ENCODE measurements at places on chromosomes 4 and X.
A peak's percentile ranks its signal among the peaks of the same experiment; 100 is the strongest.

DNA sequence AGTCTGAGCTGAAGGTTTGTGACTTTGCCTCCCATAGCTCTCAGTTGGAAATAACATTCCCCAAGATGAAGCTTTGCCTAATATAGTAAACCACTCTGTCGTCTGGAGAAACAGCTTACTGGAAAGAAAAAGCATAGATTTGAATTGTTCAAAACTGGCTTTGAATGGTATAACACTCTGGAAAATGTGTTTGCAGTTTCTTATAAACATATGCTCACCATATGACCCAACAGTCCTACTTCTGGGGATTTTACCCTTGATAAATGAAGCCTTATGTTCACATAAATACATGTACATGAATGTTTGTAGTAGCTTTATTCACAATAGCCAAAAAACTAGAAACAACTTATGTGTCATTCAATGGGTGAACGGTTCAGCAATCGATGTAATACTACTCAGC, 10.2 kb downstream of the VEGFD start:
- no peak for DNase-seq

DNA sequence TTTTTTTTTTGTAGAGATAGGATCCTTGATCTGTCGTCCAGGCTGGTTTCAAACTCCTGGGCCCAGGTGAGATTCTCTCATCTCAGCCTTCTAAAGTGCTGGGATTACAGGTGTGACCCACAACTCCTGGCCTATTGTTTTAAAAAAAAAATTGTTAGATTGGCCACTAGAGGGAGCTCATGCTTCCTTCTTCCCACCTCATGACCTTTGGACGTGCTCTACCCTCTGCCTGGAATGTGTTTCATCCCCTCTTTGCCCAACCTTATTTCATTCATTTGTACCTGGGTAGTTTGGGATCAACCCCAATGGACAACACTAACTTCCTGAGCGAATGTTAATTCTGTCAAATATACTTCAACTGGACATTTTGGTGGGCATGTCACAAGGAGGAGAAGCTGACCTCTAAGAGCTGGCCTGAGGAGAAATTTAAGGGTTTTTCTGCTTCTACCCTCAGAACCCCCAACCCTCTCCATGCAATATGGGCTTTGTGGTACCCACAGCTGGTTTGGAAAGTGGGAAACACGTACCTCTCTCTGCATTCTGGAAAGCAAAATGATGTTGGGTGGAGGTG, 6.4 kb downstream of the PPEF2 start:
- DNase-seq: peak; percentile 20

- no peak for DNase-seq
Observed at GRCh38 chr4:41632481-41633073, 94.6 kb downstream of the LIMCH1 start.

DNA sequence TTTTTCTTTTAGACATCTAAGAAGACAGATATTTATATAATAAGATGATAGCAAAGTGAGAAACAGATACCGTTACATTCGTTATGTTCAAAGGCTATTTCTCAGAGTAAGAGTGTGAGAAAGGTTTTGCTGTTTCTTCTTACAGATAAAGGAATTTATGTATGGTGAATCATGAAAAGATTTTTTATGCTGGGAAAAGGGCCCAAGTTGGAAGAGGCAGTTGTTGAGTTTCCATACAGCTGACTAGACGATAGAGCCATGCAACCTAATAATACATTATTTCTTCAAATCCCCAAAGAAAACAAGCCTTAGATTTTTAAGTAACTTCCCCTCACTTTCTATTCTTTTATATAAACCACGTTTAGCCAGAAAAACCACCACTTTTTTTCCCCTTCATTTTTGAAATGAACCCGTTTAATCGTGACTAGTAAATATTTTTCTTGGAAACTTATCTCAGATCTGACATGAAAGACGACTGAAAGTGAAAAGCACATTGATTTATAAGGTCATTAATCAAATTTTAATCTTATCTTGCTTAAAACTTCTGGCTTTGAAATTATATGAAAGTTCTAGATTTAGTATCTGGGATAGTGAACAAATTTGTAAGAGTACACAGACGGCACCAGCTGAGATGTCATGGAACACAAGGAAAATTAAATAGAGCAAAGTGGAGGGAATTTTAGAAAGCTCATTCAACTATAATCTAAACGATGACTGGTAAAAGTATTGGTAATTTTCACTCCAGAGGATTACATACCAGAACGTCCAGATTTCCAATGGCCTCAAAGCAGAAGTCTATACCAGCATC, 10.9 kb downstream of the ADH6 start:
- no peak for DNase-seq

DNA sequence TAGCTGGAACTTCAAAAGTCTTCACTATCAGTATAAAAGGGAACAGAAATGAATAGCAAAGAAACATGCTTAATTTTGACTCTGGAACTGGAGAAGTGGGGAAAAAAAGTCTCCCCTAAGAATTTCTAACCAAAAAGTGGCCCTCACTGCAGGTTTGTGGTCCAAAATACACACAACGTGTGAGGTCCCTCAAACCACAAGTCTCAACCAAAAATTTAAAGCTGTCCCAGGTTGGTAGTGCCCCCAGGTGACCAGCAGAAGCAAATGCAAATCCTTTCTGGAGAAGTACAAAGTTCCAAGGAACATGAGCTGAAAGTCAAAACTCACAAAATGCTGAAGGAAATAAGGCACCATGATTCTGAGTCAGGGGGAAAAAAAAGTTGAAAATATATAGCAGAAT, 23.6 kb upstream of the VAMP7 start:
- no peak for DNase-seq

GRCh38 chr4:152234571-152234970, 301.3 kb downstream of the FBXW7 start:
- DNase-seq: no peak

- DNase-seq: no peak
Observed at GRCh38 chrX:152899111-152899873, 1.4 kb downstream of the ZNF185 start.

DNA sequence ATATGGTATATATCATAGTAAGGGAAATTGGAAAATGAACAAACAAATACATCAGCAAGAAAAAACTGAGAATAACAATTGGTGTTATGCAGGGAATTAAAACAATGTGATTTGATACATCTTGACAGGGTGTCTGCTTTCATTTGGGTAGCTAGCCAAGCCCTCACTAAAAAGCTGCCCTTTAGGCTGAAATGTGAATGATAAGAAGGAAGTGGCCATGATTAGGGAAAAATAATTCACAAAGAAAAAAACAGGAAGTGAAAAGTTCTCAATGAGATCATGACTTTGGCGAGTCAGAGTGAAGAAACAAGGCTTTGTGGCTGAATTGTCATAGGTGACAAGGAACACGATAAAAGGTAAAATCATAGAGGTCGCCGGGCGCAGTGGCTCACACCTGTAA, 675.8 kb upstream of the SLIT2 start:
- no peak for DNase-seq

DNA sequence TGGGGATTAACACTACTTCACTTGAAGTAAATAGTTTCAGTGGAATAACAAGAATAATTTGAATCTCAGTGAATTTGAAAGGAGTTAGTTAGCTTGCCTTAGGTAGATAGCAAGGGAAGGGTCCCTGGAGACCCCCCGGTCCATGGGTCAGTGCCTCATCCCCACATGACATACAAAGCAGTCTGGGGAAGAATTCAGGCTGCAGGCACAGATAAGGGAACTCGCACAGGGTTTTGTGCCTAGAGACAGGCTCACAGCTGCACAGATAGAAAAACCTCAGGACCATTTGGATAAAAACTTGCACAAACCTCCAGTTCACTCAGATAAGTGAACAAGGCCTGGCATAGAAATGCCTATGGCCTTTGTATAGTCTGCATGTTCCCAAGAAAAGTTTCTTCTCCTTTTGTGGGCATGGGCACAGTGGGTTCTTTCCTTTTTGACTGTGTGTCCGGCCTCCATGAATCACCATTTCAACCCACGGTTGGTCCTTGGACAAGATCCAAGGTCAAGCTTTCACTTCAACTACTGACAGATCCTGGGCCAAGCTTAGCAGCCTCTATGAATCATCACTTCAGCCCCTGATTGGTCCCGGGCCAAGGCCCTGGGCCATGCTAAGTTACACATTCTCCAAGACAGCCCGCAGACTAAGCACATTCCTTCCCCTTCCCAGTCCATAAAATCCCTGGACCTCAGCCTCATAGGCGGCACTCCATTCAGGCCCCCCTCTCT, 108.3 kb upstream of the KLHL4 start:
- DNase-seq: no peak

- DNase-seq: no peak
Observed at GRCh38 chrX:132365490-132365889, 123.3 kb downstream of the MBNL3 start.

DNA sequence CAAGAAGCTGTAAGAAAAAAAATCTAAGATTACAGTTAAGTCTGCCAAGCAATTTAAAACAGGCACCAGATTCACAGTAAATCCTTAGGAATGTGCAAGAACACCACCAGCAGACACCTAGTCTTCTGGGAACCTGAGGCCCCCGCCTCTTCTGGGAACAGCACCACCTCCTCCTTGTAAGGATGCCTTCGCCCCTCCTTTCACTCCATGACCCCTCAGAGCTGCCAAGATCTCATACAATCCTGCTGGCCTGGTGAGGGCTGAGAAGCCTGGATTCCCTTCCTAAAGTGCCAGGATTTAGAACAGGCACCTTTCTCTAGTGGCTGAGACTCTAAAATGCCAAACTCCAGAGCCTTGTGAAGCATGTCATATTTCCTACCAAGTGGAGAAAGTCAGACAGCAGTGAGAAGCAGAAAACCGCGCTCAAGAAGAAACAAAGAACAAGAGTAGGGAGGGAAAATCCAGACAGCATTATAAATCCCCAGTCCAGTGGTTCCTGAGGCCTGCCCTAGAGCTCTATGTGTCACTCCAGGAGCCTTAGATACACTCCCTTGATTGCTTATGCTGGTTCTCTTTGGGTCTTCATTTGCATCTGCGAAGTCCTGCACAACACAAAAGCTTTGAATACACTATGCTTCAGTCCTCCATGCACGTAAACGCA, 166.4 kb downstream of the TSPAN5 start:
- no peak for DNase-seq

- no peak for DNase-seq
Observed at GRCh38 chrX:84189125-84189524, 1.1 kb upstream of the RPS6KA6 start.

GRCh38 chrX:96685210-96686099, 813 bp downstream of the DIAPH2 start:
- peak; percentile 54 for DNase-seq

- no peak for DNase-seq
Observed at GRCh38 chrX:1564750-1565683, 26.4 kb upstream of the AKAP17A start.

- DNase-seq: no peak
Observed at GRCh38 chr4:133150486-133151340, 1.6 kb downstream of the PCDH10 start.

DNA sequence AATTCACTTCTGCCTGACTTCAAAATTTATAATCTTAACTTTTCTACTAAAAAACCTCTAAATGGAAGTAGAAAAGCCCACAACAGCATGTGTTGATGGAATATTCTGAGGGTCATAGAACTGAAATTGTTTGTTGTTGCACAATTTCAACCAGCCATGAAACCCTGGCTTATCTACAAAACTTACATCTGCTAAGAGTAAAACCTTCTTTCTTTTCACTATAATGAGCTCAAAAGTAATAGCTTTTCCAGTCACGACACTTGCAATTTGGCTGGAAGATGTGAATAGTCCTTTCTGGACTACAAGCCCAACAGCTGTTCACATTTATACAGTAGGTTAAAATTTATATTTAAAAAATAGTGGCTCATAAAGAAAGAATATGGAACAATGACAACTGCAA, 250.0 kb downstream of the GPAT3 start:
- DNase-seq: no peak

DNA sequence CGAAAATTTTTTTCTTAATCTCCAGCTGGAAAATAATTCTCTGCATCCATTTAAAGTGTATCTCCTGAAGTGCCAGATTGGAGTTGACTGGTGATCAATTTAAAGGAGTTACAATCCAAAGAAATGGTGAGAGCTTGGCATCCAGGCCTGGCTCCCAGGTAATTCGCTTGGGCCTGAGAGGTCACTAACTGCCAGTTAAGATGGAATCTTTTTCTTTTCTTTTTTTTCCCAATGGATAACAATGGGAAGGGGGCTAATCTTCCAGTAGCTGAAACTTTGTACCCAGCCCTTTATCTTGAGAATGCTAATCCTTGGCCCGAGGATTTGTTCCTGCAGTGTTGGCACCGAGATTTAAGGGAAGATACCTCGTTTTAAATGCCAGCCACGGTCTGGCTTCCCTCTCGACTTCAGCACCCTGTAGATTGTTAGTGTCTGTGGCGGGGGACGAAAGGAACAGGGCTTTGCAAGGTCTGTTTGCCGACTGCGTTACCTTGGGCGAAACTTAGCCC, 13.3 kb upstream of the PITX2 start:
- no peak for DNase-seq

GRCh38 chr4:78525559-78525958, 26.0 kb upstream of the ANXA3 start:
- DNase-seq: no peak

DNA sequence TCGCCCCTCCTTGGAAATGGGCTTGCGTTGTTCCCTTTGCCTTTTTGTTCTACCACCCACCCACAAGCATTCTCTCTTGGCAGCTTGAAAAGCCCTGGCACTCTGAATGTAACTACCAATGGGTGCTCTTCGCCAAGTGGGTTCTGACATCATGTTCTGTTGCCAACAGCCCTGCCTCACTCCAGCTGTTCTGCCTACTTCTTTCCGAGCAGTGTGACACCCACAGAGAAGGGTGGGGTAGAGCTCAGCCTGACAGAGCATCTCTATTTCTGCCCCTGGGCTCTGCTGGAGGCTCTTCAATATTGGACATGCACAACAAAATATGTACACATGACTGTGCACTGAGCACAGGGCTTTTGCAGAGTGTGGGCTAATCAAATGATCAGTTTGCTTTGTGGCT, 15.6 kb upstream of the EXOSC9 start:
- no peak for DNase-seq

- no peak for DNase-seq
Observed at GRCh38 chrX:151711787-151712186, 4.0 kb upstream of the FATE1 start.

- no peak for DNase-seq
Observed at GRCh38 chrX:12958461-12958860, 16.4 kb upstream of the TMSB4X start.

- no peak for DNase-seq
Observed at GRCh38 chr4:130422261-130422660, 1326.3 kb downstream of the C4orf33 start.

GRCh38 chr4:95021099-95021498, 263.3 kb downstream of the BMPR1B start:
- DNase-seq: no peak

DNA sequence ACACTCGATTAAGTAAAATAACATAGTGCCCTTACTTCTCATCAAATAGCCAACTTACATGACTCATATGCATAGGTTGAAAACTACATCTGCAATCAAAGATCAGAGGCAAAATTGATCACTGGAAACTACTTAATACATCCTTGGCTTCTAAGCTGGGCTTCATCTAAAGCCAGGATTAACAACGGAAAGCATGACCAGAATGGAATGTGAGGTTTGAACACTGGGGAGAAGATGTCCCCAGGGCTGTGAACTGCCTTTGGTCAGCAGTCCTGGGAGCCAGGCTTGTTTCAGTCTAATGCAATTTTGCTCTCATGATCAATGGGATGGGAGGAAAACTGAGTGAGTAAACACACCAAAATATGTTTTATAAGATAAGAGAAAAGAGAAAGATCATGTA, 192.5 kb upstream of the TTC29 start:
- no peak for DNase-seq

All from activated CD4-positive, alpha-beta T cell treated with anti-CD3 and anti-CD28 coated beads, Interleukin-2, amount 10 ng/mL, durations not matched to agents 7 days and 5 days (primary cell).